NB4 (cell line): ENCODE measurements at places on chromosomes 2 and 18.

- DNase-seq = no peak
Observed at GRCh38 chr2:79083597-79084251, 4.1 kb downstream of the REG1B start.

GRCh38 chr2:157785200-157785599 is 90.9 kb downstream of the ACVR1 start:
- DNase-seq = no peak

DNA sequence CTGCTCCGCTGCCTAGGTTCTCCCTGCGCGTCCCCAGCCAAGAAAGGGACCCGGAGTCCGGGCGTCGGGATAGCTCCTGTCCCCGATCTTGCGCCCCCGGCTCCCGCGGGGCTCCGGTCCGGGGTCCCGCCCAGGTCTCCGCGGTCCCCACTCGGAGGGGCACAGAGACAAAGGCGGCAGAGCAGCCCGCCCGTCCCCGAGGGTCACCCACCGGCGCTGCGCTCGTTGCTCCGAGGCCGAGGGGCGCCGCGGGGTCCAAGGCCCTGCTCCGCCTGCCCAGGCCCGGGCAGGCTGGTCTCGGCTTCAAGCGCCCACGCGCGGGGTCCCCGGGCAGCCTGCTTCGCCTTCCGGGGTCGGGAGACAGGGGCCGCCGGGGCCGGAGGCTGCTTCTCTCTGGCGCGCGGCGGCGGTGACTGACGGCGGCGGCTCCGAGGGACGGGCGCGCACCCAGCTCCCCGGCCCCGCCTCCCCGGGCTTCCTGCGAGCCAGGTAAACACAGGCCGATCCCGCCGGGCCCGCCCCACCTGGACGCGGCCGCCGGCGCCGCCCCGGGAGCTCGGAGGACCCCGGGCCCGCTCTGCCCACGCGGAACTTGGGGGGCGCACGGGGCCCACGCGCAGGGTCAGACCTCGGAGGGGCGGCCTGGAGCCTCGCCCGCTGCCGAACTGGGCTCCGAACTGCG is at the start of gene MBP:
Gene MBP (minus strand): TSS at position 415 of the 682 bp plus-strand sequence. CDS start 27,522 bp downstream, outside the sequence.
- DNase-seq = peak; percentile 71

- DNase-seq = no peak
Observed at GRCh38 chr2:230906471-230907230, 18.4 kb downstream of the GPR55 start.

GRCh38 chr18:13213036-13213795 is 5.3 kb upstream of the LDLRAD4 start:
- no peak for DNase-seq

DNA sequence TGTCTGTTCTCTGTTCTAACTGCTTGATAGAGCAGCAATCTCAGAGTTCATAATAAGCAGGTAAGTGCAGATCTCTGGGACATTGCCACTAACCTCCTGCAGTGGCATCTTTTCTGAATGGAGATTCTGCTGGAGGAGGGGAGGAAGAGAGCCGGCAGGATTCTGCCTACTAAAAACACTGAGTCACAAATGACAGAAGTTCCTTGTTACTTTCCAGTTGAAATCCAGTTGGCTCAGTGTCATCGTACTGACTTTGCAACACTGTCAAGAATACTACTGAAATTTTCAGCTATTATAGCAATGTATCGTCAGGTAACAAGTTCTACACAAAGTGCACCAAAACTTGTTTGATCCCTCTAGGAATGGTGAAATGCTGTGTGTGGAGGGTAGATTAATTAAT is 79.6 kb upstream of the ST6GAL2 start:
- no peak for DNase-seq

DNA sequence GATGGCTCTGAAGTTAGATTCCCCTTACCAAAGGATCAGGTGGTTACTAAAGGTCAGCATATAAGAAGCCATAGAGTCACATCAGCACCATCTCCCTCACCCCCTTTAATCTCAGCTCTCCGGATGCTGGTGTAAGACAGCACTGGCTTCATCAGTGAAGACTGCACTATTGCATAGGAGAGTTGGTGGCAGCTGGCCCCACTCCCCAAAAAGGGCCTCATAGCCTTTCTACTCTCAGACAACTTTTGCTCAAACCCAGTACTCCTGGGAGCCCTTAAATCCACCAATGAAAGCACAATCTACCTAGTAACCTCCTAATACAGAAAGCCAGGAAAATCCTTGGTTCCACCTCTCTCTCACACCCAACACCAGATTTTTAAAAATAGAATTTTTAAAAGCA is 6.9 kb upstream of the DIPK1C start:
- no peak for DNase-seq

GRCh38 chr18:28559511-28559910 is 382.6 kb upstream of the CDH2 start:
- DNase-seq = no peak

DNA sequence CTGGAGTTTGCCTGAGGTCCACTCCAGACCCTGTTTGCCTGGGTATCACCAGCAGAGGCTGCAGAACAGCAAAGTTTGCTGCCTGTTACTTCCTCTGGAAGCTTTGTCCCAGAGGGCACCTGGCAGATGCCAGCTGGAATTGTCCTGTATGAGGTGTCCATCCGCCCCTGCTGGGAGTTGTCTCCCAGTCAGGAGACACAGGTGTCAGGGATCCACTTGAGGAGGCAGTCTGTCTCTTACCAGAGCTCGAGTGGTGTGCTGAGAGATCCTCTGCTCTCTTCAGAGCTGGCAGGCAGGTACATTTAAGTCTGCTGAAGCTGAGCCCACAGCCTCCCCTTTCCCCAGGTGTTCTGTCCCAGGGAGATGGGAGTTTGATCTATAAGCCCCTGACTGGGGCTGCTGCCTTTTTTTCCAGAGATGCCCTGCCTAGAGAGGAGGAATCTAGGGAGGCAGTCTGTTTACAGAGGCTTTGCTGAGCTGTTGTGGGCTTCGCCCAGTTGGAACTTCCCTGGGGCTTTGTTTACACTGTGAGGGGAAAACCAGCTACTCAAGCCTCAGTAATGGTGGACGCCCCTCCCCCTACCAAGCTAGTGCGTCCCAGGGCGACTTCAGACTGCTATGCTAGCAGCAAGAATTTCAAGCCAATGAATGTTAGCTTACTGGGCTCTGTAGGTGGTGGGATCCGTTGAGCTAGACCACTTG is 34.7 kb downstream of the TFPI start:
- no peak for DNase-seq

DNA sequence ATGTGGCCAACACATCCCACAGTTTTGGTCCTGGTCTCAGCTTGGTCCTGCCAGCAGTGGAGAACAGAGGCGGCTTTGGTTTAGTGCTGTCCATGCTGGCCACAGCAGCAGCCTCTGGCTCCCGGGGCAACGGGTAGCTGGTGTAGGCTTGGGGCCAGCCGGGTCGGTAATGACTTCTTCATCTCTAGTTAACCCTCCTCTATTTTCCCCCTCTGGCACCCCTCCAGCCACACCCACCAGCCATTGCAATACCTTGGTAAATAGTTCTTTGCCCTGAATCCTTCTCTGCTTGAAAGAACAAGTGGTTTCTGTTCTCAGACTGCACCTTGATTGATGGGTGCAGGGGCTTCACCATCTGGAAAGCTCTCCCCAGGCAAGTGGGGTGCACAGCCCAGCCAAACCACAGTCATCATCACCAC is 31.7 kb upstream of the ZNF396 start:
- no peak for DNase-seq

DNA sequence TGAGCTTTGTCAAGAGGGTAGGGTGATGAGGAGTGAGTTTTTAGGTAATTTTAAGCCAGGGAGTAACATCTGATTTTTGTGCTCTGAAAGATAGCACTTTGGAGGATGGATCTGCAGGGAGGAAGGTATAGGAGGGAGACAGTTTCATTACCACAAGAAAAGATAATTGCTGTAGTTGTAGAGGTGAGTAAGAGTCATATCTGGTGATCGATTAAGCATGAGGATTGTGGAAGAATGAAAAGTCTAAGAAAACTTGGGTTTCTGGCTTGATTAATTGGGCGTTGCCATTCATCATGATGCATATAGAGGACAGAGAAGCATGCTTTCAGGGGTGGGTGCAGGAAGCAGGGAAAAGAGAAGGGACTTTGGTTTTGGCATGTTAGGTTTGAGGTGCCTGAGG is 18.5 kb downstream of the KCMF1 start:
- no peak for DNase-seq
